ENCODE measurements at places on chromosomes 3 and 15. TPM values are rescaled to one million over a fixed set of nuclear protein-coding genes. Genes with fewer than 3 reads are reported as not detected.

DNA sequence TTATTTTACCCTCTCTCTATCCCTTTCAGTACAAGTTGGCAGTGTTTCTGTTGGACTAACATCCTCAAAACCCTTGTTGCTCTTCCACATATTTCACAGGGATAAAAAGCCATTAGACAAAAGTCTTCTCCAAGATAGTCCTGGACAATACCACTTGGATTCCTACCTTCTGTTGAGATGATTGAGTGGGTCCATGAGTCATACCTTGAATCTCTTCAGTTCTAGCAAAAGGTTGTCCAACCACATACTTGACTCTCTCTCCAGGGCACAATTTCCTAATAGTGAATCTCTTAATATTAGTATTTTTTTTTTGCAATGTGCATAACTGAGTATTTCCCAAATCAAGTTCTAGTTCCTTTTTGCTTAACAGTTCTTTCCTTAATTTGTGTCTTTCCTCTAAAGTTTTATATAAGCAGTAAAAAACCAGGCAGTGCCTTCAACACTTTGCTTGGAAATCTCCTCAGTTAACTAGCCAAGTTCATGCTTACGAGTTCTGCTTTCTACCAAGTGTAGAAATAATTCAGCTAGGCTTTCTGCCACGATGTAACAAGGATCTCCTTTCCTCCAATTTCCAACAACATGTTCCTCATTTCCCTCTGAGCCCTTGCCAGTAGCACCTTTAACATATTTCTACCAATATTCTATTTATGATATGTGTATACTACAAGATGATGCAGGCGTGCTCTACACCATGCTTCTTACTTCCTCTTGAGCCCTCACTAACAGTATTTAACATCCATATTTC, 68.3 kb upstream of the NEO1 start:
- DNase-seq, result no peak

The GOLGA6L4 gene
- 0.53 TPM for total RNA-seq

GRCh38 chr15:58404020-58404419, 27.8 kb upstream of the LIPC start:
- DNase-seq, result no peak

- DNase-seq, result no peak
Observed at GRCh38 chr3:128749035-128749434, 23.1 kb downstream of the RAB7A start.

- DNase-seq, result no peak
Observed at GRCh38 chr3:133138017-133138416, 99.8 kb downstream of the TMEM108 start.

- no peak for DNase-seq
Observed at GRCh38 chr3:102098130-102098885, 249.0 kb downstream of the NFKBIZ start.

DNA sequence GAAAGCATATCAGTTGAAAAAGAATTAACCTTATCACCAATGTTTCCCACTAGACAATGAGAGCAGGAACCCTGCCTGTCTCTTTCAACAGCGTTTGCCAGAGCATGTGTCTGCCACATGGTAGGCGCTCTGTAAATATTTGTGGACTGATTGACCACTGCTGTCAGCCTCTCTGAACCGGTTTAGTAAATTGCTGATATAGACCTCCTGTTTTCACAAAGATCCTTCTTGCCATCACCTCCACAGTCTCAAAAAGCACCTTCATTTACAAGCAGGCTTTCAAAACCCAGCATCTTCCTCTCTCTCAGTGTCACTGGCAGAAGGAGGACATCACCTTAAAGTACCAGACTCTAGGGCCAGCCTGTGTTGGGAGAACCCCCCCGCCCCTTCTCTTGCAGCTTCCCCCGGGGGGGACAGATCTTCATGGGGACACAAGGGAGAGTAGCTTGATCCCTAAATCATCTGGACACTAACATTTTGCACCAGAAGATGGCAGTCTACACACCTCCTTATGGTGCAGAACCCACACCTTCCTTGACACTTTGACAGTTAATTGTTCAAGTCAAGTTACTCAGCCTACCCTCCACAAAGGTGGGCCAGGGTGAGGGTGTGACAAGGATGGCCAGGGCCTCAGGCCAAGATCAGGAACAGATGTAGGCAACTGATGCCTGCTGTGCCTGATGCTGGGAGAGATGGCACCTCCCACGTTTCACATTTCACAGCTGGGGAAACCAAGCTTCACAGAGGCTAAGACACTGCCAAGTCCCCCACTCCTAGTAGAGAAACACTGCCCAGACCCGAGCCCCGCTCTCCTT, 37.8 kb upstream of the USP3 start:
- peak; percentile 30 for DNase-seq

- no peak for DNase-seq
Observed at GRCh38 chr15:78750566-78750965, 60.7 kb downstream of the ADAMTS7 start.

The ATP2B2 gene
- total RNA-seq, result 0.05 TPM

The SLC2A2 gene
- 0.20 TPM for total RNA-seq

The LDHAL6B gene
- not detected for total RNA-seq

- DNase-seq, result no peak
Observed at GRCh38 chr3:140568842-140569520, 108.9 kb upstream of the TRIM42 start.

GRCh38 chr3:107958146-107958545, 132.7 kb downstream of the CD47 start:
- no peak for DNase-seq

- peak; percentile 80 for DNase-seq
Observed at GRCh38 chr3:50237754-50238548, 1.9 kb downstream of the GNAI2 start.

GRCh38 chr3:101963902-101964362, 114.6 kb downstream of the NFKBIZ start:
- DNase-seq, result peak; percentile 19

DNA sequence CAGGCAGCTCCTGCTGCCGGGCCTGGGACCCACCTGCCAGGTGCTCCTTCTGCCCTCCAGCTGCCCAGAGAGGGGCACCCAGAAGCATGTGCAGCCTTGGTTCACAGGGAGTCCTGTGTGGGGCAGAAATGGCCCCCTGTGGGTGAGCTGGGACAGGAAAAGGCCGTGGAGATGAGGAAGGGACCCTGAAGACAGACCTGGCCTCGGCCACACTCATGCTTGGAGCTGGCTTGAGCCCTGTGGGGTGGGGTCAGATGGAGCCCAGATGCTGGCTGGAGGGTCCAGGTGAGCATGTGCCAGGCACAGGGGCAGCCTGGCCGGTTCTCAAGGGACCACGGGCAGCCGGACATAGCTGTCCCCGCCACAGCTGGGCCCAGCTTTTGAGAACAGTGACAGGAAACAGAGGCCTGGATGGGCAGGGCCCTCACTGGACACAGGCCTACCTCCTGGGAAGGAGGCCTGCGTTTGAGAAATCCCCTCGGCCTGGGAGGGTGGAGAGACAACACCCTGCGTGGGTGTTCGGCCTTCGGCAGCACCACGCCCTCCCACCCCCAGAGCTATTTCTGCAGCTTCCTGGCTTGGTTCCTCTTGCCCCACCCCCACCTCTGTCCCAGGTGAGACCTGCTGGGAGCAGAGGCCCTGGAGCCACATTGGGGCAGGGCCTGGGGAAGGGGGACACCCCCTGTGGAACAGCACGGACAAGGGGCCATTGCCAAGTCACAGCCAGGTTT, 132.6 kb upstream of the MEF2A start:
- no peak for DNase-seq

The FBXO40 gene
- total RNA-seq, result not detected

The PGBD4 gene
- total RNA-seq, result 2.4 TPM

DNA sequence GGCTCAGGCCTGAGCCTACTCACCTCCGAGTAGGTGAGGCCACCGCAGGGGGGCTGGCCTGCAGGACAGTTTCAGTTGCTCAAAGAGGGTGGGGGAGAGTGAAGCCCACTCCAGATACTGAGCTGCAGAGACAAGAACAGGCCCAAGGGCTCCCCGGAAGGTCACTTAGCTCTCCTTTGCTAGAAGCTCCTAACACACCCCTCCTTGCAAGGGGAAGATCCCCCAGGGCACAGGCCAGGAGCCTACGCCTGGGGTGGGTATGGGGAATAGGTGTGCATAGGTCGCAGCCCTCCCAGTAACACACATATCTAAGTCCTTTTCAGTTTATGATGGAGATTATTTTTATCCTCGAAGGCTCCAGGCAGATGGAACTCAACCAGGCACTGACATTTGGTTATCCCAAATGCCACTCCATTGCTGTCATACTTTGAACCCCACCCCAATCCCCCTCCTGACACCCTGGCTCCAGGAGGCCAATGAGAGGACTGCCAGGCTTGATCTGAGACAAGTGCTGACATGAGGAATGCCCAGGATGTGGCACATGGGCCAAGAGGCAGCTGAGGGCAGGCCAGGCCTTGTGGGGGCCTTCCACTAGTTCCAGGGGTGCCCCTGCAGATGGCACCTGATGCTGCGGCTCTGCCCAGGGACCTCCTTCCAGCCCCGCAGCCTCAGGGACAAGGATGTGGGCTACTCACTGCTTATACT, 1.1 kb upstream of the MUSTN1 start:
- no peak for DNase-seq

The OXTR gene
- 0.25 TPM for total RNA-seq

GRCh38 chr3:148601766-148602685, 95.7 kb upstream of the AGTR1 start:
- no peak for DNase-seq

The TNNC1 gene
- total RNA-seq, result 1.1 TPM

- no peak for DNase-seq
Observed at GRCh38 chr3:144003051-144003450, 31.4 kb downstream of the DIPK2A start.

DNA sequence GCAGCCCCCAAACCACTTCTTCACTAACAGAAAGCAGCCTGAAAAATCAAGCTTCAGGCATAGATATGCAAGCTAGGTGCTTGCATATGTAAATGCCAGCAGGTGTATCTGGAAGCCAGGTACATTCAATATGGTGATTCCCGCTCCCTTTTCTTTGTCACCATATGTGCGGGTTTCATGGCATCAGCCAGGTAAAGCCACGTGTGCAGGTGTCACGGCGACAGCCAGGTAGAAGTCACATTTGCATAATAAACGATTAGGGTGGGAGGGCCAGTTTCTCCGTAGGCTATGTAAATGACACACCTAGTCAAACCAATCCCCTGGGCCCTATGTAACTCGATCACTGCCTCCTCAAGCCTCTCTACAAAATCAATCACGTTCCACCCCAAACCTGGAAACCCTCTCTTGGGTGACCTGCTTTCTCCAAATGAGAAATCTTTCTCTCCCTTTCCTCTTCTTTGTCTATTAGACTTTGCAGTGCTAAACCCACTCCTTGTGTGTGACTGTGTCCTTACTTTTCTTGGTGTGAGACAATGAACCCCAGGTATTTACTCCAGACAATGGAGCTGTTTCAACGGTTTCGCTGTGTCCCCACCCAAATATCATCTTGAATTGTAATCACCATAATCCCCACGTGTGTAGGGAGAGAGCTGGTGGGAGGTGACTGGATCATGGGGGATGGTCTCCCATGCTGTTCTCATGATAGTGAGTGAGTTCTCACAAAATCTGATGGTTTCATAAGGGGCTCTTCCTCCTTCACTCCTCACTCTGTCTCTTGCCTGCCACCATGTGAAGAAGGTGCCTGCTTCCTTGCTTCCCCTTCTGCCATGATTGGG, 44.6 kb downstream of the ONECUT1 start:
- DNase-seq, result no peak

The GOLGA8M gene
- total RNA-seq, result not detected

DNA sequence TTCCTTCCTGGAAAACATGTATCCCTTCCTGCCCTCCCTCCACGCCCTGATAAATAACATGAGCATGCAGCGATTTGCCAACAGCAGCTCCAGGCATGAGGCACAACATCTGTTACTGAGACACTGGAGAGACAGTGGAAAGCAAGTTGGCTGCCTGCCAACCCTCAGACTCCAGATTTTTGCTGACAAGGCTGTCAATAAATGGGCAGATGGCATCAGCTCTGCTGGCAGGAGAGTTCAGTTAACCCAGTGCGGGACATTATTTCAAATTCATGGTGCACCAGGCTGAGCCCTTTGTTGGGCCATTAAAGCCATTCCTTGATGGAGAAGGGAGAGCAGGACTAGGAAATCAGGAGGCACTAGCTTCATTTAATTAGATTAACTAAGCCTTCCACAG, 293.3 kb downstream of the MEX3B start:
- no peak for DNase-seq

- no peak for DNase-seq
Observed at GRCh38 chr3:180265551-180265950, 228.8 kb upstream of the PEX5L start.

The SEMA6D gene
- not detected for total RNA-seq

DNA sequence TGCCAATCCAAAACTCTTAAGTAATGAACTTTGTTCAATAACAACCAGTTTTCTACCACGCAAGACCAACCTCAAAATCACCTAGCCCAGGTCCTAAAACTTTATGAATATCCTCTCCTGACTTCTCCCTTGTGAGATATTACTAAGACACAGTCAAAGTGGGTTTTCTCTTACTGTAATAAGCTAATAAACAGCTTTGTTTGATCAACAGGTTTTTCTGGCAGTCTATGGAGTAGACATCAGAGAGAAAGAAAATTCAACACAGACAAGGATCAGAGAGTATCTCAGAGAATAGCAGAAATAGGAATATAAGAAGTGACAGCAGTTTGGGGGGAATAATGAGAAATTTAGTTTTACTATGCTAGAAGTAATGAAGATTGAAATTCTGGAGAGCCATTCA, 79.6 kb downstream of the NR2E3 start:
- DNase-seq, result no peak

The GOLGA6D gene
- total RNA-seq, result not detected

The WDR72 gene
- total RNA-seq, result not detected

GRCh38 chr15:100787567-100788417, 91.8 kb upstream of the ALDH1A3 start:
- DNase-seq, result no peak

The CACNA2D3 gene
- not detected for total RNA-seq

DNA sequence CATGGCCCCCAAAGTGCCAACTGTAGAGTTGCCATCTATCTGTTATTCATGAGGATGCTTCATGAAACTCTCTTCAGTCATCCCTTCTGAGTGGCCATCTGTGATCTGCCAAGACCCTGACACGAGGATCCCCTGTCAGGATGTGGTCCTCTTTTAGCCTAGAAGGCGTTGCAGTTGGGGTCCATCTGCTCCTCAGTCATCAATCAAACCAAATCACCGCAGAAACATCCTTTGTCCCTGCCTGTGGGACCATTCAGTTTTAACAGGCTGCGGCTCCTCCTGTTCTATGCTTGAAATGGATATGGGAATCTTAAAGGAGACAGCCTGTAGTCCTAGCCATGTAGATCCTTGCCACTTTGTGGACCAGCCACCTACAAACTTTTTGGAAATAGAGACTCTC, 5.9 kb upstream of the RPS27L start:
- no peak for DNase-seq

The RMDN3 gene
- total RNA-seq, result 62.9 TPM

The LRRC31 gene
- not detected for total RNA-seq

The ACAN gene
- total RNA-seq, result not detected

DNA sequence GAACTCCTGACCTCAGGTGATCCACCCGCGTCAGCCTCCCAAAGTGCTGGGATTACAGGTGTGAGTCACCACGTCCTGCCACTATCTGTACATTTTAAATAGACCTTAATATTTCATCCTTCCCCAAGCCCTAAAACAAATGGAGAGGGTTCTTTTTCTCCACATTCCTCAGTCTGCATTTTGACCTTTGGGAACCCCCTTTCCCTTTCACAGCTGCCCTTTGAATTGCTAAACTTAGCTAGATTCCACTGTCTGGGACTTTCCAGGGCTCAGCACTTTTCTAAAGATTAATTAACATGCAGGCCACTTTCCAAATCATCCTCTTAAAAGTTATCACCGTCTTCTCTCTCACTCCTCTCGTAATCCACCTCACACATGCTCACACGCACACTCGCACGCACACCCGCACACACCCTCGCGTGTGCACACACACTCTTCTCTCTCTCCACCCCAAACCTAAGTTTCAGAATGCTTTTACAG, 124.2 kb downstream of the TMCO5A start:
- no peak for DNase-seq

All from activated T-cell treated with anti-CD3 and anti-CD28 coated beads, Interleukin-2, amount 50 U/mL, for 4 hours (primary cell).